ENCODE measurements at places on chromosomes 11 and 22.

DNA sequence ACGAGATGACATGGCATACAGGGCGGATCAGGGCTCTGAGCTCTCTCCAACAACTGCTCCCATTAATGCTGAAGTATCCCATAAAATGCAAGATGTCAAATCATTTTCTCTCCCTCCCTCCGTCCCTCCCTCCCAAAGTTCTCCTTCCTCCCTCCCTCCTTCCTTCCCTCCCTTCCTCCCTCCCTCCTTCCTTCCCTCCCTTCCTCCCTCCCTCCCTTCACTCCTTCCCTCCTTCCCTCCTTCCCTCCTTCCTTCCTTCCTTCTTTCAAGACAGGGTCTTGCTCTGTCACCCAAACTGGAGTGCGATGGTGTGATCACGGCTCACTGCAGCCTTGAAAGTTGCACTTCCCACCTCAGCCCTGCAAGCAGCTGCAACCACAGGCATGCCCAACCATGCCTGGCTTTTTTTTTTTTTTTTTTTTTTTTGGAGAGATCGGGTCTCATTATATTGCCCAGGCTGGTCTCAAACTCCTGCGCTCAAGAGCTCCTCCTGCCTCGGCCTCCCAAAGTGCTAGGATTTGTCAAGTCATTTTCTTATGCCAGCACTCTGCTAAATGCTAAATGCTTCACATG, 38.2 kb downstream of the TXN2 start:
- no peak for DNase-seq

DNA sequence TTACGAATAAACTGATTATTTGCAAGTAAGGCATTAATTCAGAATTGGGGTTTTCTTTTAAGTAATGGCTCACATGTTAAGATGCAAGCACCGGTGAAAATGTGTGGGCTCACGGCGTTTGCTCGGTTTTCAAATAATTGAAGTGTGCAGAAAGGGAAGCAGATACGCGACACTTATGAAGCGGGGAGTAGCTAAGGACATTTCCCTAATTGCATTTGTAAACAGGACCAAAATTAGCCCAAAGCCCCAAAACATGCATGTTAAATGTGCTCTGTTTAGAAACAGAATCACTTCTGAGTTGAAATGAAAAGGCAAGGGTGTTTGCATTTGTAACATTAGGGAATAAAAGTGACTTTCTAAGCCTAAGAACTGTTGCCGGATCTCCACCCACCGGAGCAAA, 61.3 kb downstream of the ELFN2 start:
- no peak for DNase-seq

DNA sequence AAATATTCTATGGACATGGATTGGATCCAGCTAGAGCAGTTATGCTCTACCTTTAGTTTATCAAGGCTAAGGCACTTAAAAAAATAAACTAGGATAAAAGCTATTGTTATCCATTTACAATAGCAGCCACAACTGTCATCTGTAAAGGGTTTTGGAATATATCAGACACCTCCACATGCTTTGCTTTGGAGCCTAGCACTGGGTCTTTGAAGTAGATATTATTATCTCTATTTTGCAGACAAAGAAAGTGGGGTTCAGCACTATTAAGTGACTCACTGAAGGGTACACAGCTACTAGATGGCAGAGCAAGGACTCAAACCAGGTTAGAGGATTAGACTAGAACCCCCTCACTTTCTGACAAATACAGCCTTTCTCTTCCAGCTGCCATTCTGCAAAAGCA, 82.0 kb downstream of the KCNJ1 start:
- no peak for DNase-seq

DNA sequence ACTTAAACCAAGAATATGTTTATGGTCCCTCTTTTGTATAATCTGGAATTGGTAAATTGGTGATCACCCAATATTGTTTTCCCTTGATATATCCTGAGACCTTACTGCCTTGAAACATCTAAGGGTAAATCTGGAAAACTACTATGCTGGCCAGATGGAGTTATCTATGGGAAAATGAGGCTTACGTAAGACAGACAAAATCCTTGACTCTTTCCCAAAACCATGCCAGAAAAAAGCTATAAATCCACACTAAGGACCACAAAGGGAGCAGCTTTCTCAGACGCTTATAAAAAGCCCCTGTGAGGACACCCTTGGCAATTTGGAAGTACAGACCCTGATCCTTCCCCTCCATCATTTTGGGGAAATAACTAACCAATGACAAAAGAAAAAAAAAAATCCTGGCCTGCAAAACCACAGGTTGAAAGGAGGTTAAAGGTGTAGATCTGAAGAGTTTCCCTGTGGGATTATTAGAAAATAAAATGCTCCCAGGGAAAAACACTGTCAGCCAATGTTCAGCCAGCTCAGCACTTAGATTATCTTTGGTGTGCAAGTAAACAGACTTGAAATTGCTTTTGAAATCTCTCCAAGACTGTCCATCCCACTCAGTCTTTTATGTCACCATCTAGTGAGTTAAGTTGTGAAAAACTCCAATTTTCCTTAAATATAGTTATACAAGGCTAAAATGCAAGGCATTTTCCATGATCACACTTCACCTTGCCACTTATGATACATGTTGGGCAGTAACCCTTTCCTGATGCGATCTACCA, 6.6 kb upstream of the AMBRA1 start:
- no peak for DNase-seq

Data from NCI-H1092 (cell line).